Right renal cortex interstitium (tissue), 3 donors: ENCODE measurements at places on chromosomes 5 and 9.

- DNase-seq = peak; percentile 19
These were observed 118.1 kb upstream of the SMIM23 start for GRCh38 chr5:171667341-171668096.

GRCh38 chr5:34007201-34007620 is 639 bp downstream of the AMACR start:
- DNase-seq = no peak

DNA sequence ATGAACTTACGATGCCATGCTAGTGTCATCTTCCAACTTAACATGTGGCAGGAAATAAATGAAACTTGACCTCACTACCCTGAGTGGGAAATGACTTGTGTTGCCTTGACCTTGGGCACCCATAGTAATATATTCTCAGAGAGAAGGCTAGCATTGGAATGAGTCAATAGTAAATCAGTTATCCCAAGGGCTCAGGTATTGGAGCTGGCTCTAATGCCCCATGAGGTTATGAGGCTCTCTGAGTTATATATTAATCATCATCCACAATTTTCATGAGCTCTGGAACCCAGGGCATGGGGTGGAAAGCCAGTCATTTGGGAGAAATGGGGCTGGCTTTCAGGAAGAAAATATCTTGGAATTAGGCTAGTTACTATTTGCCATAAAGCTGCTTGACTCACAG is 42.4 kb upstream of the SMIM32 start:
- DNase-seq = no peak

DNA sequence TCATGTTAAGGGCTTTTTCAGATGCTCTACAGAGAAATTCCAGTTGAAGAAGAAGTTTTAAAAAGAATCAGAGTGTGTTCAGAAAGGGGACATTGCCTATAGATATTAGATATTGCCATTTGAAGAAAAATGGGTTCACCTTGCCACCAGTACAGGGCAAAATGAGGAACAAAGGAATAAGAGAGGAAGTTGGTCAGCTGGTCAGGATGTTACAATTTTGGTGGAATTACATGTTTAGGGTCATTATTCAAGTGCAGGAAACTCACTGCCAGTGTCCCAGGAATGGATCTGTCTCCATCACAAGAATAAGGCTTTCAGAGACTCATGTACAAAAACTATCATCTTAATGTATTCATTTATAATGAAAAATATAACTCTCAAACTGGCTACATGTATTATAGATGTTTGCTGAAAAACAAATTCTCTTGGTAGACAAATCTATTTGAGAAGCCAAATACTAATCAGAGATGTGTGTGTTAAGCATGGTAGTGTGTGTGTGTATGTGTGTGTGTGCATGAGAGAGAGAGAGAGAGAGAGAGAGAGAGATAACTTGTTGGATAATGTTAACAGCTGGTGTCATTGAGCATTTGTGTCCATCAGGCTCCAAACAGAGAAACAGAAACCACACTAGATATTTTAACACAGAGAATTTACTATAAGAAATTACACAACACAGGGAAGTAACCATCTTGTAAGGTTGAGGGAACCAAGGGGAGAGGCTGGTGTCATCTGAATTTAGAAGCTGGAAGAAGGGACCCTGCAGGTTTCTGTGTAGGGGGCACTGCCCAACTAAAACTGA is 5.0 kb upstream of the C1QTNF3 start:
- DNase-seq = no peak

- DNase-seq = no peak
These were observed 43.9 kb upstream of the ARAP3 start for GRCh38 chr5:141725891-141726290.

DNA sequence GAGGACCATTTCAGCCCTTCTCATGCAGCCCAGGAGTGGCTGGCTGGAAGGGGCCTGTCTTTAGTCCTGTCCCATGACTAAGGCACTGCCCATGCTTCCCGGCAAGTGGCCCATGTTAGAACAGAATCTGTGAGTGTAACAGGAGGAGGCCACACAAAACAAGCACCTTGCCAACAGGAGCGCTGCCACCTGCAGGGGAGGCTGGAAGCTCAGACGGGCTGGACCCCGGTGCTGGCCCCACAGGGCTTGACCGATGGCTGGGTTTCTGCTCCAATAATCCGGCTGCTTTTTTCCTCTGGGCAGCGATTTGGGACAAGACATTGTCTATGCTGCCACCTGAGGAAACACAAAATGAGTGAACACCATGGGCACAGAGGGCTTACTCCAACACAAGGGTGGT is 28.4 kb downstream of the ANKS6 start:
- no peak for DNase-seq

DNA sequence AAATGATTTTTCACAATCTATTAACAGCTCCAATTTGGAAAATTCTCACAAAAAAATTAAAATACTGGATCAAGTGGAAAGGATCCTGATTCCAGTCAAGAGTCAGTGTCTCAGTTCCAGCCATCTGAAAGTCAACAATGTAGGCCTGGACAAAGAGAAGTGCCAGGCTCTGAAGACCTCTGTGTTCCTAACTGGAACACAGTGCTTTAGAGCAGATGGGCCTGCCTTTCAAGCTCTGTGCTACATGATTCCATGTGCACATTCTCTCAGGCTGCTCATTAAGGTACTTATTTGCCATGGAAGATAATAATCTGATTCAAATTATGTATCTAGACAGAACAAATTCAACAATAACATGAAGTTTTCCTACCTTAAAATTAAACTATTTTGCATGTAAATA is 30.2 kb upstream of the ALDH1A1 start:
- DNase-seq = no peak

GRCh38 chr5:134439210-134439654 is 27.6 kb upstream of the CDKN2AIPNL start:
- DNase-seq = no peak

- no peak for DNase-seq
These were observed 13.1 kb downstream of the THBS4 start for GRCh38 chr5:80048084-80048780.

DNA sequence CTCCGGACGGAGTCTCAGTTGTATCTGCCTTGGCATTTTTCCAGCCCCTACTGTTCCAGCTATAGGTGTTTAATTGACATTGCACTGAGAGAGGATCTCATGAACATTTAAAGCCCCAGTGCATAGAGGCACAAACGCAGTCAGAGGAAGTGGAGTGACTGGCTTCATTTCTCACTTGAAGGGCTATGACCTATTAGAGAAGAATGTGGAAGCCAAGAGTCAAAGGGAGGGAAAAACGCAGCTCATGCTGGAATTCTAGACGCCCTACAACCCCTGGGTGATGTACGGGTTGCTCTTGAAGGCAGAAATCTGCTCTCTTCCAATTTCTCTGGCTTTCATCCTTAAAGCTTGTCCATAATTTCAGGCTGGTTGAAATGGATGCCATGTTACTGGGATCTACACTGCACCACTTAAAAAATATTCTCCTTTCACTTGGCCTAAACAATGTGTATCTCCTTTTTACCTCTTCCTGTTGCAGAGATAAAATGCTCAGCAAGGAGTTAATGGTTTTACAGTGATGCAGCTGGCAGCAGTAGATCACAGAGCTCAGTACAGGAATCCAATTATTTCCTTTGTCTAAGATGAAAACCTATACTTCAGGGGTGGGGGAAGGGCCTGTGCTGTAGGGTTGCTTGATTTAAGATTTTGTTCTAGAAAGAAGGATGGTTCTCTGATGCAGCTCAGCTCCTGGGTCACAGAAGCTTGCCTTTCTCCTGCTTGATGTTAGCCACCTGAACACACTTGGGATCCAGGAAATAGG is 61.8 kb upstream of the MAMDC2 start:
- no peak for DNase-seq

- no peak for DNase-seq
These were observed 23.2 kb upstream of the RCL1 start for GRCh38 chr9:4769321-4770080.

DNA sequence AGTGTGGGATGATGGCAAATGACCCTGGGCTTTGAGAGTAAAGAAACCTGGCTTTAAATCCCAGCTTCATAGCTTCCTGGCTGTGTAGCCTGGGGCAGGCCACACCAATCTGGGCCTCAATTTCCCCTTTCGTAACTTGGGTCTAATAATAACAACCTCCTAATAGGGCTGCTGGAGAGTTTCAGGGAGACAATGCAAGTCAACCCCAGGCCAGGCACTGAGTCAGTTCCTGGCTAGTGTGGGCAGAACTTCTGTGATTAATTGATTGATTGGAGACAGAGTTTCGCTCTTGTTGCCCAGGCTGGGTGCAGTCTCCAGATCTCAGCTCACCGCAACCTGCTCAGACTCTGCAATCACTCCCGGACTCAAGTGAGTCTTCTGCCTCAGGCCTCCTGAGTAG is 3.3 kb upstream of the SH2D3C start:
- no peak for DNase-seq

DNA sequence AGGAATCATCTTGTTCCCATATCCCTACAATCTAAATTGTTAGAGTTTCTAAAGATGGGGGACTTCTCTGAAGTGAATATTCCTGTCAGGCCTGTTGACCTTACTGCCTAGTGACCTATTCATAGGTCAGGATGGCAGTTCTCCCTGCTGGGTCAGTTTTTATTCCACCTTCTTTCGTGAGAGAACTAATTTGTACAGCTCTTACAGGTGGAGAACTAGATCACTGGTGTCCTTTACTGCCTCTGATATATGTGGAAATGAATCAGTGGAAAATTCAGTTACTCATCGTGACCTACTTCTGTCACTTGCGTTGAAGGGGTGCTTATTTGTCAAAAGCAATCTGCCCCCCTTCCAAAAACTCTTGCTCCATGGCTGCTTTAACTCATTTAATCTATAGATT is 164.9 kb downstream of the CD180 start:
- no peak for DNase-seq

DNA sequence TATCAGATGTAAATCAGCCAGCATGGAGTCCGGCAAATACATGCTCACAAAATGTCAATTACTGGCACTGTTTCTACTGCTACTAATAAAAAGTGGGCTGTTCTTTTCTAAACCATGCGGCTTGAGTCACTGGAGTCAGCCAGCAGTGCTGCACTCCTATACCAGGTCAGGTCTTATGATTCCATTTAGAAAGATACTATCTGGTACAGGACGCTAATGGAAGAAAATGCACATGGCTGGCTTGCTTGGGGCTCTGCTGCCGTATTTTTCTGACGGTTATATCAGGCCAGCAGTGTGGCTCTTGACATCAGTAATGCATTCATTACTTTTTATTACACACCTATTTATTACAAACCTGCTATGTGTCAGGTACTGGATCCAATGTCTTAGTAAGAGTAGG is 74.3 kb downstream of the NDFIP1 start:
- DNase-seq = no peak

- no peak for DNase-seq
These were observed 26.4 kb upstream of the ARHGAP26 start for GRCh38 chr5:142743592-142744441.

- DNase-seq = no peak
These were observed 117.3 kb upstream of the PLPPR1 start for GRCh38 chr9:100911273-100911672.

- DNase-seq = no peak
These were observed 319.2 kb upstream of the PANK3 start for GRCh38 chr5:168898247-168898911.

DNA sequence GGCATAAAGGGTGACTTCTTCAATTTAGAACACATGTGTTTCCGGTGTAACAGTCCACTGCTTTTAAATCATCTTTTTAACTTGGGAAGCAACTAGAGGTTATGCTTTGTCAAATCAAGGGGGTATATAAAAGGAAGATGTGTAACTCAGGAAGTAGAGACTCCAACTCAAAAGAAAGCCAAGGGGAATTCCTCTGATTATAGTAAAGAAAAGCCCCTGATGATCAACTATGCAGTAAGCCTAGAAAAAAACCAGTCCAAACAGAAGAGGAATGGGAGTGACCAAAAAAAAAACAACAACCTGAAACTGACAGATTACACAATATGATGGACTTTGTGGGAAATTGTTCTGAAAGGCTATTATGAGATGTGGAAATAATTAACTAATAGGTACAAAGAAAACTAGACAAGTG is 90.3 kb downstream of the AK8 start:
- DNase-seq = no peak

- DNase-seq = no peak
These were observed 99.2 kb upstream of the IQGAP2 start for GRCh38 chr5:76303921-76304320.

DNA sequence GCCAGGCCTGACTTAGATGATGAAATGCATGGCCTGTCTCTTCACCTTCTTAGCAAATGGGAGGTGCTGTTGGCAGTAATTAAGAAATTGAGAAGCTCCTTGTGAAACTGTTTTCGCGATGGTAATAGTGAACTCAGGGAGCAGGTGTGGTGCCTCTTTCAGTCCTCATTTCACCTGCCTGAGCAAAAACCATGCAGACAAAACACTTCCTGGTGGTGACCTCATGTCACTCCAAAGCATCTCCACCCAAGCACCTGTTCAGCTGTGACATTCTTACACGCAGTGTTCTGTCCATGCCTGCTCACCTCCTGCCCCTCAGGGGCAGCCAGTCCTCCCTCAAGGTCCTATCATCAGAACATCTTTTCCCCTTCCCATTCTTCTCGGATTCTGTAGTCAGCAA is 146.5 kb downstream of the CD180 start:
- no peak for DNase-seq

GRCh38 chr5:62617943-62618342 is 39.3 kb downstream of the LRRC70 start:
- DNase-seq = no peak

DNA sequence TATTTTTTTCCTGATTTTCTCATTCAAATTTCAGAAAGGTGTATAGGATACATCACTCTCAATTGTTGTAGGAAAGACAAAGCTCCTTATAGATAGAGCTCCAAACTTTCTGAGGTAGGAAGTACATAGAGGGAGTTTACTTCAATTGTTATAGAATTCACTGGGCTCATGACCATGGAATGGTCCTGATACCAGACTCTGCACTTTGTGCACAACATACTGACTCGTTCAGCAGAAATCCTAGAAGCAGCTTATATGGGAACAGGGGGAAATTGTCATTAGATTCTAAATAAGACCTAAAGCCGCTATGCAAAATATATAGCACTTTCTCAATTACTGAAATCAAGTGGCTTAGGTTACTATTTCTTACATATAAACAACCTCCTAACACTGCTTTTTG is 240.5 kb upstream of the TUSC1 start:
- DNase-seq = no peak

GRCh38 chr9:110257956-110258355 is 1.6 kb upstream of the TXN start:
- DNase-seq = no peak

- no peak for DNase-seq
These were observed 542.1 kb downstream of the BNC2 start for GRCh38 chr9:16328349-16328748.

DNA sequence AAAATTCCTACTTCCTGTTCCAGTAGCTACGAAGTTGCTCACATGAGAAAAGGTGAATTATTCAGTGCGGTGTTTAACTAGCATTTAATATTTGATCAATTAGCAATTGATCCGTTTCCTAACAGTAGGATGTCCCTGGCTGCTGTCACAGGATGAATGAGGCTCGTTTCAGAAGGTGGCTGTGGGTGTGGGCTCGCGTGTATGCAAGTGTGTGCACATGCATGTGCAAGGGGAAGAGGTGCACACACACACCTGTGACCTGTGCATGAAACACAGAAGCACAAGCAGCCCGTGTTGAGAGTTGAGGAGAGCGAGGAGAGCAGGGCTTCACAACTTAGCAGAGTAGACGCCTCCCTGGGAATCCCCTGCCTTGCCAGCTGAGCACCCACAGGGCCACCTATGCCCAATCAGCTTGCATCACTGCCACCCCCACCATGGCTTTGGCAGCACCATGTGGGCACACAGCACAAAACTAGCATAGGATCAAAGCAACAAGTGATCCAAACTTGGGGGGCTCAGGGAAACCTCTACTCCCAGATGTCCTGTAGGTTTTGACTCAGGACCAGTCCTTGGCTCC is 107.2 kb downstream of the C5orf15 start:
- DNase-seq = no peak
